Activated naive CD4-positive, alpha-beta T cell treated with anti-CD3 and anti-CD28 coated beads for 36 hours (primary cell): ENCODE measurements at places on chromosomes 2 and 18. TPM values are rescaled to one million over a fixed set of nuclear protein-coding genes. Genes with fewer than 3 reads are reported as not detected.

GRCh38 chr2:105754994-105755393 is 10.3 kb downstream of the NCK2 start:
- DNase-seq: no peak

DNA sequence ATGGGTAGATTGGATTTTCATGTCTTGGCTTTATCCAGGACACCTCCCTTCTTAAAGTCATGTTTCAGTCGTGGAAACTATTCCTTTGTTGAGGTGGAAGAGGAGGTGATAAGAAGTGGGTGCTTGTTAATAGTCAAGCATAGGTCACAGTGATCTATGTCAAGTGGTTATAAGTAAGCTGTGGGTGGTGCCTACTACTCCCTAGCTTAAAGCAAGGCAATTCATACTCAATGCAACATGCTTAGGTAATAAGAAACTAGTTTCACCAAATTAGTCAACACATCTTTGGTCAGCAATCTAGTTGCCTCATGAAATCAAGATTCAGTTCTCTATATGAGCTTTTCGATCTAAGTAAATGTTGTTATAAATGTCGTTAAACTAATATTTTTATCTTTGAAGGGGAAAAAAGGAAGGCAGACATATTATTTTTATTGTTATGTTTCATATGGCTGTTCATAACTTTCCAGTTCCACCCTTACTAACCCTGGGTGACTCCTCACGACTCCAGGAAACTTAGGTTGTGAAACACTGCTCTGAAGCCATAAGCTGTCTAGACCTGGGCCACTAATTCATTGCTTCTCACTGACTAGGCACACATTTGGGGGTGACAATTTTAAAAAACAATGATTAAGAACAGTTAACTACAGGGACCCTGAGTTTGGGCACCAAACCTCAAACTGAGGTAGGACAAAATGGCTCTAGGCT is 5.8 kb upstream of the ABCB11 start:
- DNase-seq: no peak

GRCh38 chr2:191679818-191680600 is 2.1 kb downstream of the NABP1 start:
- DNase-seq: peak; percentile 30

GRCh38 chr2:30204281-30204680 is 27.1 kb upstream of the LBH start:
- DNase-seq: no peak

DNA sequence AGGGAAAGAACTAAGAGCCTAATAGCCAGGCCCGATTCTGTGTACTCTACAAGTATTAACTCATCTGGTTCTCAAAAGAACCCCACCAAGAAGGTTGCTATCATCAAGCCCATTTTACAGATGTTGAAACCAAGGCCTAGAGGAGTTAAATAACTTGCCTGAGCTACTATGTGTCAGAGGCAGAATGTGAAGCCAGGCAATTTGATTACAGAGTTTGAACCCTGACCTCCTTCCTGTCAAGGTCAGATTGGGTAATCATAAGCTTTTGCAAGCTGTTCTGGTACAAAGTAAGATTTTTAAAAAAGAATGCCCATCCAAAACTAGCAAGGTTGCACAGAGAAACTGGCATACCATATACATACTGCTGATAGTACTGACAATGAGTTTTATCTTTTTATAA is 227.1 kb downstream of the HAUS1 start:
- no peak for DNase-seq

DNA sequence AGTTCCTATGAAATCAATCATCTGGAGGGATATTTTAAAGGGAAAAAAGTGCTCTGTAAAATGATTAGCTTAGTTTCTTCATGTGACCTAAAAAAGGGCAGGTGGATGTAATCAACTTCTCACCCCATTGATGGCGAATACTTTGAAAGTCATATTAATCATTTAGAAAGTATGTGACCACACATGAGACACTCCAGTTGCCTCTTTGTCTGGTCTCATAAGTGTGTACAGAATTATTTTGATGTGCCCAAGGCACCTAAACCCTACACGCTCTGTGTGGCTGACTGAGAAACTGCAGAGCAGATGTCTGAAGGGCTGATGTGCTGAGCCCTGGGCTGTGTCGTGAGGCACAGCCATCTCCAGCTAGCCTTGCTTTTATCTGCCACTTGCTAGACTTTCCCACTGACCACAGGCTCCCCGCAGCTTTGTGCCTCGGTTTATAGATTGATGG is 26.9 kb downstream of the SGPP2 start:
- DNase-seq: no peak

GRCh38 chr18:28808373-28808772 is 631.4 kb upstream of the CDH2 start:
- no peak for DNase-seq

The MBD1 gene
- total RNA-seq: 66.4 TPM
